ENCODE measurements at places on chromosomes 12 and 14. TPM values are rescaled to one million over a fixed set of nuclear protein-coding genes. Genes with fewer than 3 reads are reported as not detected.
A peak's percentile ranks its signal among the peaks of the same experiment; 100 is the strongest.

Gene POLE2
- 3.2 TPM for total RNA-seq

Gene NKX2-8
- total RNA-seq: not detected

Gene GRIP1
- total RNA-seq: 3.4 TPM

DNA sequence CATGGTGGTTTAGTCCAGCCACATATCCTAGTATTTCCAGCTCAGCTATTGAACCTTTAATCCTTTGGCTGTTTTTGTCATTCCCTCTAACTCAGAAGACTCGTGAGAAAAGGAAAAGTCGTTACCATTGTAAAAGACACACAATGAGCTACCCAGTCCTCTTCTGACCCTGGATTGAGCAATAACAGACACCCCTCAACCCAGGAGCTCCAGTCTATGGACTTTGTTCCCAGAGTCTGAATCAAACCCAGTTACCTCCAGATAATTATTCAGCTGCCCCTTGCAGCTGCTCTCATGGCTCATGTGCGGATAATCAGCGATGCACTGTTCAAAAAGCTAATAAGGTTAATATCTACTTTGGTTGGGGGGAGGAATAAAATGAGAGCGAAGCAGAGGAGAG is 402.4 kb downstream of the BTG1 start:
- DNase-seq: no peak
- no peak overlapping the region for H3K27ac ChIP-seq
- no peaks in the 10 kb centered on the region for H3K36me3 ChIP-seq

Gene FKBP3
- 38.8 TPM for total RNA-seq

Gene PRIMA1
- total RNA-seq: 8.9 TPM

Gene BHLHE41
- total RNA-seq: 12.0 TPM

DNA sequence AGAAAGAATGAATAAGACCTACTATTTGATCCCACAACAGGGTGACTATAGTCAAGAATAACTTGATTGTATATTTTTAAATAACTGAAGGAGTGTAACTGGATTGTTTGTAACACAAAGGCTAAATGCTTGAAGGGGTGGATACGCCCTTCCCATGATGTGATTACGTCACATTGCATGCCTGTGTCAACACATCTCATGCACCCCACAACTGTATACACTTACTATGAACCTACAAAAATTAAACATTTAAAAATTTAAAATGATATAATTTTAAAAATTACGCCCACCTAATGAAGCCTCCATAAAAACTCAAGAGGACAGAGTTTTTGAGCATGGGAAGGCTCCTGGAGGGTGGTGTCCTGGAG is 94.5 kb downstream of the SCARB1 start:
- H3K4me1 ChIP-seq: no peaks in the 10 kb centered on the region
- no peaks in the 10 kb centered on the region for H3K36me3 ChIP-seq
- H3K27ac ChIP-seq: no peak overlapping the region
- no peaks in the 10 kb centered on the region for H3K27me3 ChIP-seq

DNA sequence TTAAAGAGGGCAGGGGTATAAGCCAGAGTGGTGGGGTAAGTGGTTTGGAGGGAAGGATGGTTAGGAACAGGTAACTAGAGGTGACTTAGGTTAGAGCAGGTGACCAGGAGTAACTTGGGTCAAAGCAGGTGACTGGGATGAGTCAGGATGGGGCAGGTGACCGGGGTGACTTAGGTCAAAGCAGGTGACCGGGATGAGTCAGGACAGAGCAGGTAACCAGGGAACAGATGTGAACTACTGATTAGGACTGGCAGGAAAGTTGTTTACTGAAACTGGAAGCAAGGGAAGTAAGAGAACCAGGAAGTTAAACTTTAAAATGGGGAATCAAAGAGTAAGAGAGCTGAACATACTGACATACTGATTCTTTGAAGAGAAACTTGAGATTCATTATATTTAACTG is 57.4 kb downstream of the FSCB start:
- DNase-seq: no peak
- no peak overlapping the region for H3K4me3 ChIP-seq
- no peaks in the 10 kb centered on the region for H3K4me1 ChIP-seq
- no peak overlapping the region for H3K27ac ChIP-seq
- no peaks in the 10 kb centered on the region for H3K36me3 ChIP-seq
- no peaks in the 10 kb centered on the region for H3K27me3 ChIP-seq

GRCh38 chr14:81669308-81669707 is 135.7 kb upstream of the SEL1L start:
- H3K4me1 ChIP-seq: no peaks in the 10 kb centered on the region
- no peak overlapping the region for H3K4me3 ChIP-seq
- DNase-seq: no peak
- no peaks in the 10 kb centered on the region for H3K36me3 ChIP-seq

Gene FANCM
- 6.8 TPM for total RNA-seq

GRCh38 chr12:92426332-92426731 is 276.5 kb upstream of the PLEKHG7 start:
- H3K4me1 ChIP-seq: no peaks in the 10 kb centered on the region
- H3K4me3 ChIP-seq: no peak overlapping the region
- H3K27ac ChIP-seq: no peak overlapping the region

DNA sequence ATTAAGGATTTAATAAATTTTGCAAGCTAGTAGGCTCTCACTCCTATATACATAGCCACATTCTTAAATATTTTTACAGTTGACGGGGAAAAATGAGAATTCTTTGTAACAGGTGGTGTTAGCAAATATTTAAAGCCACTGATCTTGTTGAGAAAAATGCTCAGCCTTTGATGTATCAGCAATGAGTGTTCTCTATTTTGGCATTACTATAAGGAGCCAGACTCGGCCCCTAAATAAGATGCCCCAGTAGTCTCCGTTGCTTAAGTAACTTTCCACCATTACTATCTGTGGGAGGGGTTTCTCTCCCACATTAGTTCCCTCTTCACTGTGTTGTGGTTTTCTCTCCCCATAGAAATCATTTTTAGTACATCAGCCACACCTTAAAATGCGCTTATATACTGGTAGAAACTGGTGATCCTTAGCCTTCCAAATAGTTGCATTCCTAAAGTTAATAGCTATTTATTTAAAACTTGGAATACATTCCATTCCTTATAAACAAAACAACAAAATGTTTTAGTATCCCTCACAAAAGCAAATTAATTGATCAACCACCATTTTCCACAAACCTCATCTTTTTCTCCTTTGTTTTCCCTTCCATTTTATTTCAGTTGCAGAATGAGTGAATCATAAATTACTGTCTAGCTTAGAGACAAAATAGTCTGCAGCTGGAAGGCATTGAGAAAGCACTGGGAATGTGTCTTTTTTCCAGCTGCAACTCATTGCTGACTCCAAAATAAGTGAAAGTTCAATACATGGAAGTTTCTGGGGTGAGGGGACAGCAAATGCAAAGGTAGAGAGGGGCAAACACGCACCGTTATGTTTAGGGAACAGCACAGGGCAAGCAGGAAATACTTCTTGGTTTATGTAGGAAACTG is 84.7 kb upstream of the FERMT2 start:
- no peak for DNase-seq
- H3K36me3 ChIP-seq: no peaks in the 10 kb centered on the region
- no peak overlapping the region for H3K4me3 ChIP-seq
- peak overlapping the region; percentile 71 for H3K27ac ChIP-seq
- peaks cover 3% of the 10 kb centered on the region for H3K4me1 ChIP-seq

DNA sequence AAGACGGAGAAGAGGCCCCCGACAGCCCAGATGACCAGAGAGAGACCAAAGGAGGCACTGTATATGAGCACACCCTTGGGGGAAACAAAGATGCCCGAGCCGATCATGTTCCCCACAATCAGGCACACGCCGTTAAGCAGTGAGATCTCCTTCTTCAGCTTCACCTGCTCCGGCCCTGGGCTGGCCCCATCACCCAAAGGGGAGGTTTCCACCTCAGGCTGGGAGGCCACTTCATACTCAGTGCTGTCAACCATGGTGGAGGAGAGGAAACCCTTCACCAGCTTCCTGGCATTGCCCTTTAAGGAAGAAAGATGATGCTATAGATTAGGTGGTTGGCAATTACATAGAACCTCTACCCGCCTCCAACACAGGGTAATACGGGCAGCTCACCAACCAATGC is 2.1 kb downstream of the SLC7A7 start:
- H3K27me3 ChIP-seq: no peaks in the 10 kb centered on the region
- H3K4me1 ChIP-seq: peaks cover 1% of the 10 kb centered on the region
- H3K27ac ChIP-seq: no peak overlapping the region
- DNase-seq: no peak
- no peaks in the 10 kb centered on the region for H3K36me3 ChIP-seq

Gene B4GALNT1
- total RNA-seq: 6.5 TPM

DNA sequence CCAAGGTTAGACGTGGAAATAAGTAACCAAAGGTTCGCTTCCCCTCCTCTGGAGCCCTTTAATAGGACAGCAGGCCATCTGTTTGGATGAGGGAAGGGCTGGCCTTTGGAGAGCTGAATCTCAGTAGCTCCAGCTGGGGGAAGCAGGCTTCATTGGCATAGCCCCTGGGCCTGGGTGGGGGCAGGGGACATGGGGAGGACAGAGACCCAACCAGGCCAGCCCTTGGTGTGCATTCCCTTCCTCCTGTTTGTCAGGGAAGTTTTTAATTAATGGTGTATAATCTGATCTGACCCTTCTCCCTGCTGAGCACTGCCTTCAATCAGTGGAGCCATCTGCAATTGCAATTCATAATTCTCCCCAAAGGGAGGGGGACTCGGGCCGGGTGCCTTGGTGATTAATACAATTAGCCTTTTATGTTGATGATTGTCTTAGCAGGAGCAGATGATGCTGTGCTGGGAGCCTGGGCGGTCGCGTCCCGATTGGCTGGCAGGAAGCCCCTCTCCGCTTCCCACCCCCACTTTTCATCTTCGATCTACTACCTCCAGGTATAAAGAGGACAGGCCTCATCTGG is 6.4 kb downstream of the AQP6 start:
- no peak overlapping the region for H3K4me3 ChIP-seq
- H3K27ac ChIP-seq: no peak overlapping the region
- DNase-seq: no peak
- H3K36me3 ChIP-seq: no peaks in the 10 kb centered on the region
- H3K4me1 ChIP-seq: no peaks in the 10 kb centered on the region

Gene HEBP1
- total RNA-seq: 73.6 TPM

DNA sequence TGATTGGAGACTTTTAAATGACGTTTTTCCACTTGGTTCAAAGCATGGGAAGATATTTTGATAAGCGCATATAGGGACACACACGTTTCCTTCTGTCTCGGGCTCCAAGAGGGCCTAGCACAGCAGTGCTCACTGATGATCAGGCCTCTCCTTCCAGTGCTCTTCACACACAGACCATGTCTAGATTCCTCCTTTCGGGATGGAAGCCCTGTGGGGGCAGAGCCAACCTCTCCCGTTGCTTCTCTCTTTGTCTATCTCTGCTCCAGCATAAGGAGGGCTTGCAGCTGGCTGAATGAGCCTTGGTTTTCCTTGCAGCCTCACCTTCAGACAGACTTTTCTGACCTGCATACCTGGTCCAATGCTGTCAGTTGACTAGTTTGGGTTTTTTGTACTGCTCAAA is 22.3 kb downstream of the GPRC5D start:
- no peaks in the 10 kb centered on the region for H3K36me3 ChIP-seq
- no peak overlapping the region for H3K27ac ChIP-seq
- H3K4me1 ChIP-seq: no peaks in the 10 kb centered on the region
- H3K4me3 ChIP-seq: no peak overlapping the region

Gene CHGA
- not detected for total RNA-seq

- H3K4me3 ChIP-seq: no peak overlapping the region
- peak; percentile 71 for DNase-seq
- peak overlapping the region; percentile 72 for H3K27ac ChIP-seq
- H3K27me3 ChIP-seq: no peaks in the 10 kb centered on the region
- no peaks in the 10 kb centered on the region for H3K4me1 ChIP-seq
- H3K36me3 ChIP-seq: no peaks in the 10 kb centered on the region
These were observed 29.8 kb upstream of the PLEKHG6 start for GRCh38 chr12:6280672-6281071.

- H3K27ac ChIP-seq: no peak overlapping the region
- DNase-seq: no peak
- H3K36me3 ChIP-seq: no peaks in the 10 kb centered on the region
These were observed 91.2 kb downstream of the RGS6 start for GRCh38 chr14:72023128-72024042.

DNA sequence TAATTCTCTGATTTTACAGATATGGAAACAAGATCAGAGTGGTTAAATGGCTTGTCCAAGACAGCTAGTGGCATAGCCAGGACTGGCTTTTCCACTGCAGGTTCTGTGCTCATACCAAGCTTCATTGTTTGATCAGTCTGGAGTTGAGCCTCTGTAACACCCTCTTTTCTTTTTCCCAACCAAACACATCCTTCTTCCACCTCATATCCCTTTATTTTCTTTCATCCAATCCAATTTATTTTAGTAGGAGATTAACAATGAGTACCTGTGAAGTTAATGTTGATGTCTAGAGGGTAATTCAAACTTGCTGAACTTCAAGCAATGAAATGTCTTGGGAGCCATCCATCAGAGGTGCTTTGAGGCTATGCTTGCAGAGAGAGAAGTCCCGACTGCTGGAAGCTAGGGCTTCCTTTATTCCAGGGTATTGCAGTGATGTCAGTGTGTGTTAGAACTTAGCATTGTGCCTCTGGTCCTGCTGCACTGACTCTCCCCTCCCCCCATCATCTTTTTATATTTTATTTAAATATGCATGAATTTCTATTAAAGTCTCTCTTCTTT is 452.1 kb upstream of the PDE3A start:
- no peak overlapping the region for H3K4me3 ChIP-seq
- H3K27ac ChIP-seq: no peak overlapping the region
- no peaks in the 10 kb centered on the region for H3K36me3 ChIP-seq
- DNase-seq: no peak
- no peaks in the 10 kb centered on the region for H3K27me3 ChIP-seq

DNA sequence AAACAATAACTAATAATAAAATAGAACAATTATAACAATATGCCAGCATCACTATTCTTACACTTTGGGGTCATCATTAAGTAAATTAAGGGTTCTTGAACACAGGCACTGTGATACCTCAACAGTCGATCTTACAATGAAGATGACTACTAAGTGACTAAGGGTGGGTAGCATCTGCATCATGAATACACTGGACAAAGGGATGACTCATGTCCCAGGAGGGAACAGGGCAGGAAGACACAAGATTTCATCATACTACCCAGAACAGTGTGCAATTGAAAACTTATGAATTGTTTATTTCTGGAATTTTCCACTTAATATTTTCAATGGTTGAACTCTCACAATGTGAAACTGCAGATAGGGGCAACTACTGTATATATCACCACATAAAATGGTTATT is 19.7 kb downstream of the TSPAN19 start:
- H3K27me3 ChIP-seq: no peaks in the 10 kb centered on the region
- no peaks in the 10 kb centered on the region for H3K4me1 ChIP-seq
- no peak overlapping the region for H3K4me3 ChIP-seq
- H3K27ac ChIP-seq: no peak overlapping the region
- DNase-seq: no peak

Gene KRT74
- total RNA-seq: not detected

- no peak for DNase-seq
- H3K36me3 ChIP-seq: no peaks in the 10 kb centered on the region
- H3K27me3 ChIP-seq: no peaks in the 10 kb centered on the region
- no peak overlapping the region for H3K4me3 ChIP-seq
- H3K27ac ChIP-seq: no peak overlapping the region
These were observed 93.0 kb upstream of the TMPO start for GRCh38 chr12:98422359-98422758.

GRCh38 chr14:25351269-25351668 is 301.3 kb upstream of the STXBP6 start:
- no peaks in the 10 kb centered on the region for H3K36me3 ChIP-seq
- no peaks in the 10 kb centered on the region for H3K27me3 ChIP-seq
- no peak overlapping the region for H3K4me3 ChIP-seq
- H3K27ac ChIP-seq: no peak overlapping the region
- H3K4me1 ChIP-seq: no peaks in the 10 kb centered on the region

GRCh38 chr14:58777541-58777979 is 139.8 kb downstream of the DACT1 start:
- no peaks in the 10 kb centered on the region for H3K27me3 ChIP-seq
- no peaks in the 10 kb centered on the region for H3K36me3 ChIP-seq
- DNase-seq: no peak
- no peak overlapping the region for H3K4me3 ChIP-seq
- no peaks in the 10 kb centered on the region for H3K4me1 ChIP-seq

Gene HOXC11
- not detected for total RNA-seq

Measured in aorta (tissue), 5 donors.